RWPE1 (cell line): ENCODE measurements at places on chromosomes 7 and 10.

DNA sequence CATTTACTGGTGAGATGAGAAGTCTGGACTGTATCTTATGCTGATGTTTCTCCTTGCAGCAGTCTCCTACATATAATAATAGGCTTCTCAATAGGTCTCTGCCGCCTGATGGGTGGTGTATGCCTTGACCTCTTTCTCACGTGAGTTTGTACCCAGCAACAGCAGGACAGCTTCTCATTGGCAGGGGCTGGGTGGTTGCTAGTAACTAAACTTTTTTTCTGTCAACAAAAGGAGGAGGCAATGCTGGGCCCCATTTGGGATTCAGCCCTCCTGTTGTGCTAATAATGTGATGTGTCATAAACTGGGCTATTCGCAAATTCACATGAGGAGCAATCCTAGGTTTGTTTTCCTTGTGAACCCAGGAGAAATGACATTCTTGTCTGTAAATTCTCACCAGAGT lies 533.6 kb downstream of the GATA3 start:
- no peak for DNase-seq

GRCh38 chr10:1366322-1366691 lies 310.1 kb downstream of the WDR37 start:
- no peak for DNase-seq

DNA sequence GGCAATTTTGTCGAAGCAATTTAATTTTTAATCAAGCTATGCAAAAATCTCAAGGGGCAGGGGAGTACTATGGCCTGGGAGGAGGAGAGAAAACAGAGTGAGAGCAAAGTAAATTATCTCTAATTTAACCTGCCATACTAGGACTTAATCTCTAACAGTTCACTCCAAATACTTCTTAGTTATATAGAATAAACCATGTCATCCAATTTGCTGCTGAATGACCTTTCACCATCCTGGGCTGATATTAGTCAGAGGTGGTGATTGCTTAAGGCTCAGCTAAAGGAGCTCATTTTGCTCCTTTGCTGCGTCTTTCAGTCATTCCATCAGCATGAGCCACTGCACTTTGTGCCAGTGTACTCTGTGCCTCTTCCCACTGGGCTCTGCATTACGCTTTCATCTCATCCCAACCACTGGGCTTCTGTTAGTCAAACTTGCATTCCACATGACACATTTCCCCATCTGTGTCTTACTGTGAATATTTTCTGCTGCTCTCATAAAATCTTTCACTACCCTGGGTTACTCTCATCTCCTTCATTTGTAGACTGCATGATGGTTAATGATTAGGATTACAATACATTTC lies 84.3 kb downstream of the CD36 start:
- peak; percentile 94 for DNase-seq

- no peak for DNase-seq
Observed at GRCh38 chr7:32150039-32150438, 79.8 kb upstream of the PDE1C start.

DNA sequence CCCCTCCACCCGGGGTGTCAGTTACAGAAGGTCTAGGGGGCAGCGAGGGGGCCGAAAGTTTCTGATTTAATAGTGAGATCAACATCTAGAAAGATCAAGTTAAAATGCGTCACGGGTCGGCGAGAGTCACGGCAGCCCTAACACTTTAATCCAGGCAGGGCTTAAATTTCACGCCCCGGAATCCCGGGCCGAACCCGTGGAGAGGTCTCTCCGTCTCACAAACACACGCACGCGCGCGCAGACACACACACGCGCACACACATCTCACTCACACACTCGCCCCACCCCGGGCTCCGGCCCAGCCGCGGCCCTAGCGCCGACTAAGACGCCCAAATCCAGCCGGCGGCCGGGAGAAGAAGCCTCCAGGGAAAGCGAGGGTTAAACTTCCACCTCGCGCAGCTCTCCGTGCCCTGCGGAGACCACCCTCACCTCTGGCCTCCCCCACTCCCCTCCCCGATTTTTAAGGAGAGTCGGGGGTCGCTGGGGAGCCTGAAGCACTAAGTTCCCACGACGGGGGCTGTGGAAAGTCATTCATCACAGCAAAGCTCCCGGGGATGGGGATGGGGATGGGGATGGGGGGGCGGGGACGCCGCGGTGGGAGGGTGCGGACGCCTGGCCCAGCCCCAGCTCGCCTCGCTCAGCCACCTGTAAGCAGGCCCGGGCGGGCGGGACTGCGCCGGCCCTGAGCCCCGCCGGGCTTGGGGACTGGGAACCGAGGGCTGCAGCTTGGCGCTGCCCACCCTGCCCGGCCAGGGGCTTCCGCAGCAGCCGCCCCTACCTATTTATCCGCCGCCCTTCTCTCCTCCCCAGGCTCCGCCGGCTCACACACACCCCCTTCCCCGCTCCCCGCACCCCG lies 1.6 kb downstream of the PDGFA start:
- no peak for DNase-seq

- no peak for DNase-seq
Observed at GRCh38 chr10:91197127-91197526, 23.3 kb upstream of the PCGF5 start.

- no peak for DNase-seq
Observed at GRCh38 chr10:47176903-47177868, 122.8 kb upstream of the GDF10 start.

GRCh38 chr7:77537136-77537777 lies at the start of gene PTPN12:
Gene PTPN12 (plus strand): TSS chr7:77537295. CDS start chr7:77537547, 252 bp downstream.
- no peak for DNase-seq

DNA sequence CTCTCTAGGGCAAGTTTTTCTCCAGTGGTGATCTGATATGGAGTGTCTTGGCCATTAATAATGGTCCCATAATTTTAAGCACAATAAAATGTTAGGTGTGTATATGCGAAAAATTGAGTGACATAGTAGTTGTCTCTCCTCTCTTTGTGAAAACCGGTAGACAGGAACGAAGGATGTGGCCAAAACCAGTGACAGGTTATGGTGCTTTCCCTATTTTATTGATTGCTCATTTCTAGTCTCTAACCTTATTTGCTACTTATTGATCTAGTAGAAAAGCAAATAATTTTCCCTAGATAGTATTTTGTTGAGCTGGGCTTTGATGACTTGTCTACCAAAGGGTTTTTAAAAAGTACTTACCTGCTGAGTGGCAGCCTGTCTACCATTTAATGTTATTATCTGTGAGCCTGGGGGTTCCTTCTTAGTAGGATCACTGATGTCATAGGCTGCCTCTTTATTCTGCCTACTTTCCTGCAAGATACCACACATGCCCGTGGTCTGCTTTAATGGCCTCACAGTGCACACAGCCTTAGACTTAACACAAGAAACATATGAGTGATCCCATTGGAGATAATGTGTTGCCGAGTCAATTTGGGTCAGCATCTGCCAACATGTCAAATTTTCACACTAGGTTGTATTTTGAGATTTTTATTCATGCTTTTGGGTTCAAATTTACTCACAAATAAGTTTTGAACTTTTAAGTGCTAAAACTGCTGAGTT lies 100.0 kb downstream of the AUTS2 start:
- no peak for DNase-seq

- DNase-seq = no peak
Observed at GRCh38 chr7:38185395-38186307, 7.6 kb downstream of the STARD3NL start.

GRCh38 chr10:103053659-103054581 lies 135.8 kb downstream of the CNNM2 start:
- peak; percentile 11 for DNase-seq

- DNase-seq = no peak
Observed at GRCh38 chr7:22784346-22784745, 38.3 kb downstream of the TOMM7 start.

DNA sequence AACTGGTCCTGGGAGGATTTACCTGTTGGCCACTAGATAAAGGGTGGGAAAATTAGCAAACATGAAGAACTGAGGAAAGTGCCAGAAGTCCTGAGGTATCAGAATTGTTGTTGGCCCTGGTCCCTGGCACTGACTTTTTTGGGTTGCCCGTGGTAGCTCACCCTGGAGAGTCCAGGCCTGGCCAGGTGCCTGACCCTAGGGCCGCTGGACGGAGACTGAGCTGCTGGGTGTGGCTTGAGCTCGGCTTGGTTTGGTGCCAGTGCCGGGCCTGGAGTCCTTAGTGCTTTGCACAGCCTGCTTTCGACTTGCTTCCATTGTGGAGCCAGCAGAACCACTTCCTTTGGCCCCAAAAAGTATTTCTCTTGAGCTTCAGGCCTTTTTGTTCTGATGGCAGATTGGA lies 12.9 kb downstream of the MDH2 start:
- no peak for DNase-seq

GRCh38 chr10:110684800-110685446 lies 40.8 kb downstream of the RBM20 start:
- no peak for DNase-seq

DNA sequence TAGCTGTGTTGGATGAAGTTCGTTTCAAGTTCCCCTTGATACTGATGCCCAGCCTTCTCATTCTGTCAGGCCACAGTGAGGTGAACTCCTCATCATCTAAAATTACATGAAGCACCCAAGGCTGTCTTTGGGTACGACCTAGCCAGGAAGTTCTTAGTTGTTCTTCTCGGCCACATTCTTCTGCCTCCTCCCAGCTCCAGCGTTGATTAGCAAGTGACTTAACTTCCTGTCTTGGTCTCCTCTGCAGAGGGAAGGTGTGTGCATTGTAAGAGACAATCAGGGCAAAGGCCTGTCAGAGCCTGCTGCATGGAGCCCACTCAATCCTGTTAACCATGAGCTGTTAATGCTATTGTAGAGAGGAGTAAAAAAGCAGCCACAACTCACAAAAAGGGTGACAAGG lies 43.2 kb upstream of the CPXM2 start:
- DNase-seq = no peak

DNA sequence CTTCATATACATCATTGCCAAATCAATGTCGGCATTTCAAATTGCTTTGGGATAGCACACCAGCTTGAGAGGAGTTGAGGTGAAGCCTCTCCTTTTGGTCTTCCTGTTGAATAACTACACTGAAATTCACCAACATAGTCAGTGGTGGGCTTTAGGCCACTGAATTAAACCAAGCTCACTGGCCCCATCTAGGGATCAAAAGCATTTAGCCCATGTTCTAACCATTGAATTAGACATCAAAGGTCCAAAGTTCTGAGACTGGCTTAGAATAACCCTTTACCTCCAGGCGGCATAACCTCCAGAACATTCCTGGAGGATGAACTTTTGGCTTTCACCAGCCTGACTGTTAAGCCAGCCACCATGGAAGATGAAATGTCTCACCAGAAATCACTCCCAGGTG lies 54.6 kb downstream of the BPGM start:
- no peak for DNase-seq
